Psoas muscle (tissue), 8 donors: ENCODE measurements at places on chromosomes 2 and 18. TPM values are rescaled to one million over a fixed set of nuclear protein-coding genes. Genes with fewer than 3 reads are reported as not detected.

Gene AGAP1
- 21.6 TPM for total RNA-seq

Gene ALPI
- total RNA-seq = not detected

DNA sequence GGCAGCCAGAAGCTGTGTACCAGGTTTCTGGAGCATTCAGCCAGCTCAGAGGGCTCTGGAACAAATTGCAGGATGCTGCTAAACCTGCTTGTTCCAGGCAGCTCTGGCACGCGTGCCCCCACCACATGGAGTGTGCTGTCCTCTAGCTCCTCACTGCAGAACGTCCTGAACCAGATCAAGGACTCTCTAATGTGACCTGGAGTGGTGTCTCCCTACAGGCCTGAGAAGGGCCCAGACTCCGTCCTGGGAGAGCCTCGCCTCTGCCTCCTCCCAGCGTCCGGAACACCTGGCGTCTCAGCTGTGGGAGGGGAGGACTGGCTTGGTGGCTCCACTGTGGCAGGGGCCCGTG is 115.6 kb upstream of the GPC1 start:
- no peak for DNase-seq

Gene GLI2
- total RNA-seq = 2.4 TPM

Gene SKA1
- 0.11 TPM for total RNA-seq

DNA sequence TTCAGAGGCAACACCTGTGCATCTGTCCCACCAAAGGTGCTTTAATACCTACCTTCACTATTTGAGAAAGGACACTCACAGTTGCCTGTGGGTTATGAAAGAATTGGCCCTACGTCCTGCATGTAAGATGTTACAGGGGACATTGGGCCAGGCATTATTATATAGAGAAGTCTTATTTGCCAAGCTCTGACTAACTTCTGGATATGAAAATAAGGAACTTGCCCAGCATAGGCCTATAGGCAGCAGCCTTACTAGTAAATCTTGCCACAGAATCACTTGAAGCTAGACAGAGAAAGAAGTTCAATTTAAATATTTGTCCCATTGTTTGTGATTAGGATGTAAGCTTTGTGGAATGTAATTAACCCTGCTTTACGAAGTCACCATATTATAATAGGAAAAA is 41.7 kb downstream of the NLRC4 start:
- no peak for DNase-seq

Gene OTOS
- not detected for total RNA-seq

- DNase-seq = peak; percentile 60
These were observed 150.6 kb downstream of the RIF1 start for GRCh38 chr2:151560289-151560688.

DNA sequence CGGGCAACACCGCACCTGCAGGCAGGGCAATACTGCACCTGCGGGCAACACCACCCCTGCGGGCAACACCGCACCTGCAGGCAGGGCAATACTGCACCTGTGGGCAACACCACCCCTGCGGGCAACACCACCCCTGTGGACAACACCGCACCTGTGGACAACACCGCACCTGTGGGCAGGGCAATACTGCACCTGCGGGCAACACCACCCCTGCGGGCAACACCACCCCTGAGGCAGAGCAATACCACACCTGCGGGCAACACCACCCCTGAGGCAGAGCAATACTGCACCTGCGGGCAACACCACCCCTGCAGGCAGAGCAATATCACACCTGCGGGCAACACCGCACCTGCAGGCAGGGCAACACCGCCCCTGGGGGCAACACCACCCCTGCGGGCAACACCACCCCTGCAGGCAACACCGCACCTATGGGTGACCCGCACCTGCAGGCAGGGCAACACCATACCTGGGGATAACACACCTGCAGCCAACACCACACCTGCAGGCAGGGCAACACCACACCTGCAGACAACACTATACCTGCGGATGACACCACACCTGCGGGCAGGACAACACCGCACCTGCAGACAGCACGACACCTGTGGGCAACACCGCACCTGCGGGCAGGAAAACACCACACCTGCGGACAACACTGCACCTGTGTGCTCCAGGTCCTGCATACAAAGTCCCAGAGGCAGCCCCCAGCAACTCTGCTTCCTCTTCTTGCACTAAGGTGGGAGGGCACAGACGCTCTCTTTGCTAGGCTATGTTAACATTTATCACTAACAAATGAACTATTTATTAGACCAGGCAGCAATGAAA is 57.7 kb downstream of the EIPR1 start:
- no peak for DNase-seq

DNA sequence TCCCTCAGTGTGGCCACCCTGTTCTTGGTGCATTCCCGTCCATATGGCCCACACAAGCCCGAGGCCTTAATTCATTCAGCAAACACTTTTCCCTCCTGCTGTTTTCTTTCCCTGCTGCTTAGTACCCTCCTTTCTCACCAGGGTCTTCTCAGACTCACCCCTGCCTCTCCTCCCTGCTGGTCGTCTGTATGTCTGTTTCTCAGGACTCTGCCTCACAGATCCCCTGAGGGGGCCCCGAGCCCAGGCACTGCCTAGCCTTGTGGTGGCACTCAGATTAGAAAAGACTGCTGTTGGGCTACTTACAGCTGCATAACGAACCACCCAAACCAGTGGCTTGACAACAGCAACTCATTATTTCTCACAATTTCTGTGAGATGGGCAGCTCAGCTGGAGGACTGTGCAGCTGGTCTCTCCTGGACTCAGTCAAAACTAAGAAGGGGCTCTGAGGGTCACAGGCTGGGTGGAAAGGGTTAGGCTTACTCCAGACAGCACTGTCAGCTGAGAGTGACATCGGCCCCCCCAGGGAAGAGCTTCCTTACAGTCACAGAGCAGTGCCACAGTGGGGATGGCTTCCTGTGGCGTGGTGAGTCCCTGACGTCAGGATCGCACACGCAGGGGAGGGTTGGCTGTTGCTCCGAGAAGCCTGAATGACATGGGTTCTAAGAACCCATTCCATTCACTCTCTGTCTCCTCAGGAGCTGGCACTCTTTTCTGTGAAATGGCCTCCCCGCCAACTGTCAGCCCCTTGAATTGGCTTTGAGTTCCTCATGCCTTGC is 139.0 kb downstream of the UXS1 start:
- DNase-seq = no peak

Gene FAM161A
- 2.0 TPM for total RNA-seq

DNA sequence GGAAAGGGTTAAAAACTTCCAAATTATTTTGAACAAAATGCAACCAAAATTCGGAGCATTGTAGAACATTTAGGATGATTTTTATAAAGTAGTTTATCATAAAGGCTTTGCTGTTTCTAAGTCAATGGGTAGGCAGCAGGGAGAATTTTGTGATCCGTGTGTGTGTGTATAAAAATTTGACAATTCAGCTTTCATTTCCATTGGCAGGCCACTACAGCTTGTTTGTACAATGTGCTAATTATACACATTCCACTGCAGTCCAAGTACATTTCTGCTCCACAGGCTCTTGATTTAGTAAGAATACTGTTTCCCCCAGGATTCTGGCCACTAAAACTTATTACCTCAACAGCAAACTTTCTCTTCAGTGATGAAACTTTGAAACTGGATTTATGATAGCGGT is 71.8 kb upstream of the LTBP1 start:
- no peak for DNase-seq

- DNase-seq = no peak
These were observed 105.4 kb upstream of the FAM110C start for GRCh38 chr2:151553-152334.

DNA sequence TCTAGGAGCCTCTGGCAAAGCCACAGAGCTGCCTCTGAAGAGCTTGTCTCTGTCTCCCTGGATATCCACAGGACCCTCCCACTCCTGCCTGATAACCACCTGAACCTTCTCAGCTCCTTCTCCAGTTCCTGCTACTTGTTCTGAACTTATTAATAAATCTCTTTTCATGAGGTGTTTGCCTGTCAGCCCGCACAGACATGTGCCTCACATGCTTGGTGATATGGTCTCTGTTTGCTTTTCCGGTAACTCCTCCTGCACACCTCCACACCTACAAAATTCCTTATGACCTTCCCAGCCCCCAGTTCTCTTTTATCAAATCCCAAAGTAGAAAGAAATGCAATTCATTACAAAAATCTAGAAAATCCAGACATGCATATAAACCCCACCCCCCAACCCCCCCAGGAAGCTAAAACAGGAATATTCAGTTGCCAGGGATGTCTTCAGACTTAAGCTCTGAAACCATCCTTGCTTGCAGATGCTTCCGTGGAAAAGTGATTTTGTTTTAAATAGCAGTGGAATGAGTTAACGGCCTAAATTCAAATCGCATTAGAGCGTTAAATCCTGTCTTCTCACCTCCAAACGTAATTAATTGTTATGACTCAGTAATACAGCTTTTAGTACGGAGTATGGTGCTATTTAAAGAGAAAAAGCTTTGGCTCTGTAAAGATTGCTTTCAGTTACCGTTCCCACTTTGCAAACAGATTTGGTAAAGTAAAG is 2.1 kb upstream of the PID1 start:
- DNase-seq = no peak

DNA sequence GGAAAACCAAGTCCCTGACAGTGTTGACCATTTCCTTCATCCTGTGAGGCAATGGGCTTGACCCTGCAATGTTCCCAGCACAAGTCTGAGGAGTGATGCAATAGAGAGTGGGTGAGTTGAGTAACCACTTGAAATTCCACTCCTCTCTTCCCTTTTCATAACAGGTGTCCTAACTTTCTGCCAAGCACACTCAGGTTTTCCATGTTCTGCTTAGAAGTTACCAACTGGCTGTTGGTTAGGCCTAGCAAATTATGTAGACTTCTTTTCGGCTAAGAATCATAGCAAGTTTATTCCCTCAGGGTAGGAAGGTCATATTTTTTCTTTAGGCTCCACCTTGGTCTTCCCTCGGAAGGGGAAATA is 11.5 kb downstream of the GNLY start:
- DNase-seq = peak; percentile 48

- DNase-seq = no peak
These were observed 42.9 kb upstream of the RASGRP3 start for GRCh38 chr2:33433279-33434235.

DNA sequence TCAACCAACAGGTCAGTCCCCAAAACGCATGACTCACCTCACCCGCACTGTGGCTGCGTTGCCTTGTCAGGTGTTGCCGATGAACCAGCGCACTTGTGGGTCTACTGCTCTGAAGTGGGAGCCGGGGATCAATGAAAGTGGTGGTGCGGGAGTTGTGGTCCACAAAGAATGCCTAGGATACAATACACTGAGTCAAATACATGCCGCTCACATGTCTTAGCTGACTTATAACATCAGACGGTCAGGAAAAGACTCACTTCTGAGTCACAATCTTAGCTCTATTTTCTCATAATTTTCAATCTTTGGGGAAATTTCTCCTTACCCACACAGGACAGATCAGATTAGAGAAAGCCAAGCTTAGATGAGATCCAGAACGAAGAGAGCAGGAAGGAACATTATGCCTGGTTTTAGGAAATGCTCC is 107.1 kb upstream of the STK17B start:
- DNase-seq = no peak

Gene CNGA3
- total RNA-seq = not detected

- DNase-seq = no peak
These were observed 1824.3 kb upstream of the CELF4 start for GRCh38 chr18:39389800-39390379.

Gene ANO7
- 0.36 TPM for total RNA-seq

- DNase-seq = no peak
These were observed 45.3 kb upstream of the SPAG16 start for GRCh38 chr2:213238753-213239495.

DNA sequence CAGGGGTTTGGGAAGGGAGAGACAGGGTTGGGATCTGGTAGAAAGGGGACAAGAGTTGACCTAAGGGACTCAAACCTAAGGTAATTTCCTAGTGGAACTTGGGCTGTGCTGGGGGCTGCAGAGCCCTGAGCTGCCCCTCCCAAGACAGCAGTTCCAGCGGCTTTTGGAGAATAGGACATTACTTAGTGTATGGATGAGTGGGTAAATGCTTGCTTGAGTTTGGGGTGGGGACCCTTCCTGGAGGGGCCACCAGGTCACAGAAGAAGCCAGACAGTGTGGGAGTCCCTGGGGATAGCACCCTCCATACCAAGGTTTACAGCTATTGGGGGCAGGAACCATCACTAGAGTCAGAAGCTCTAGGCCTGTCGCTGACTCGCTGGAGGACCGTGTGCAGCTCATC is 111.5 kb downstream of the CAPN13 start:
- no peak for DNase-seq

DNA sequence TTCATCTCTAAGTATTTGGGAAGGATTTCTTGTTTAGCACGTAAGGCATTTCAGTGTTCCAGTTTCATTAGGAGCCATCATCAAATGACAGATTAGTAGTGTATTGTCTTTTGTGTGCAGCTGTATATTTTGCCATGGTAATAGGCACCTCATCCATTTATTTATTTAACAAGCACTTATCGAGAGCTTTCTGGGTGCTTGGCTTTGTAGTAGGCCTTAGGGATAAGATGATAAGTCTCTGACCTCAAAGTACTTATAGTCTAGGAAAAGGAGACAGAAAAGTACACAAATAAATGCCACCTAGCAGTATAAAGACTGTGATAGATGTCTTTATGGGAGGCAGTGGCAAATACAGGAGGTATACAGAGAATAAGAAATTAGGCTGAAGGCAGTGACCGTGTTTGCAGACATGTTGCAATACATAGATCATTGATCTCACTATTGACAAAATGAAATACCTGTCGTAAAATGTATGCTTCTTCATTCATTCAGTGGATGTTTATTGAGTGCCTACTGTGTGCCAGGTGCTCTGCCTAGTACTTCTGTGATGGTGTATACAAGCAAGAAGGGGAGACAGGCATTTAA is 265.9 kb downstream of the SETBP1 start:
- no peak for DNase-seq

- DNase-seq = no peak
These were observed 206.4 kb downstream of the NOL4 start for GRCh38 chr18:34018336-34018735.

Gene KCNJ13
- not detected for total RNA-seq

GRCh38 chr2:234968631-234969305 is 17.0 kb downstream of the SH3BP4 start:
- no peak for DNase-seq

DNA sequence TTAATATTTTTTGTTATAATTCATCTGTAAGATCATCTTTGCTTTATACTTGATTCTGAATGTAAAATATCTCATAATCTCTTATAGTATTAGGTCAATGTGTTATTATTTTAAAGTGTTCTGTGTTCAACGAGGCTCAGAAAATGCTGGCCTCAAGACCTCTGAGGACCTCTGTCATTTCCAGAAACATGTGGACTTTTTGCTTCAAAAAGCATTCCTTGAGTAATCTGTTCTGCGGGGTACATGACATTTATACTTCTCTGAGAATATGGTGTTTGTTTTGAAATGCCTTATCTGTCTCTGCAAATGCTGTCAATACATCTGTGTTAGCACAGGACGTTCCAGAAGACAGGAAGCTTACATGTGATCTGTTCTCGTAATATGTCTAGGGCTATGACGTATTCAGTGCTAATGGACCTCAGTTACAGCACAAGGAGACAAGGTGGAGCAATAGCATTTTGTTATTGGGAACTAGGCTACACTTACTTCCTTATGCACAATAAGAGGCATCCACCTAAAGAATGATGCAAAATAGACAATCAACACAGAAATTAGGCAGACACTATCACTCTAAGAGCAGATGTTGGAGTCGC is 37.6 kb upstream of the IL1RL1 start:
- no peak for DNase-seq
